ENCODE measurements at places on chromosomes 1 and 21.

DNA sequence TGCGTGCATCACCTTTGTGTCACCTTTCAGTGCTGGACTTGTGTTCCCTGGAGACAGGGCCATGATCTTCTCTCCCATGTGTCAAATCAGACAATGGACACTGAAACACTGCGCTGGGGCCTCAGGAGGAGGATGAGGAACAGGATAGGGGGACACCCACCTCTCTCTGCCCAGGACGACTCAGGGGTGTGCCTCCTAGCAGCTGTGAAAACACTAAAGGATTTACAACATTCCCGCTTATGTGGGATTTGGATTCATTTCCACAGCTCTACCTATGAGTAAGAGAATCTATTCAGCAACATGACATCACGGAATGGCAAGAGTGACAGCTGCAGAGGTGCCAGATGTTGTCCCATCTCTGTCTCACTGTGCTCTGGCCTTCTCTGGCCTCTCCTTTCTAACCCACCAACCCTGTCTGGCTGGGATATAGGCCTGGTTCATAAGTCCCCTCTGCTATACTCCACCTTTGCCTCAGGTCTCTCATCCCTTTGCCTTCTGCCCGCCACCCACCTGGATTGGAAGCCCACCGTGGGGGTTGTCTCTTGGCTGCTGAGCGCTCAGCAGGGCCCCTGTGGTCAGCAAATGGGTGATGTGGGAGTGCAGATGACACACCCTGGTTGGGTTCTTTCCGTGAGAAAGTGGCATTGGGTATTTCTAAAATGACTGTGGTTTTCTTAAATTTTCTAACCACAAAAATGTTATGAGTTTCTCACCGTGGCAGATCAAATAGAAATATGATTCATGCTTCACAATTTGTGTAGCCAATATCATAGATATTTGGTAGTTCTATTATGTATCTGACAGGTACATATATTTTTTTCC is 47.1 kb upstream of the TLR5 start:
- DNase-seq = peak; percentile 79

DNA sequence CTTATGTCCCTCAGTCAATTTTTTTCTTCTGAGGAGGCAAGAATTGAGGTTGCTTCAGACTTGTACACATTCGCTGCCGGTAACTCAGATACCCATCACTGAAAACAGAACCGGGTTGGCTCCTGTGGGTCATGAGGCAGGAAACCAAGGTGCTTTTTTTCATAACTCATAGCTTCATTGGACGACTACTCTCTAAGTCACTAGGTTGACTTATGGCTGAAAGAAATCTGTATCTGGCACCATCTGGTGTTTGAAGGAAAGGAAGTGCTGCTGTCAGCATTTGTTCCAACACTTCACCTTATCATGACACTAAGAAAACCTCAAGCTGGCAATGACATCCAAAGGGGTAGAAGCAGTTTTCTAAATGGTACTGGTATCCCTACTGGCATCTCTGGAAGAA is 82.3 kb downstream of the TBX19 start:
- no peak for DNase-seq

DNA sequence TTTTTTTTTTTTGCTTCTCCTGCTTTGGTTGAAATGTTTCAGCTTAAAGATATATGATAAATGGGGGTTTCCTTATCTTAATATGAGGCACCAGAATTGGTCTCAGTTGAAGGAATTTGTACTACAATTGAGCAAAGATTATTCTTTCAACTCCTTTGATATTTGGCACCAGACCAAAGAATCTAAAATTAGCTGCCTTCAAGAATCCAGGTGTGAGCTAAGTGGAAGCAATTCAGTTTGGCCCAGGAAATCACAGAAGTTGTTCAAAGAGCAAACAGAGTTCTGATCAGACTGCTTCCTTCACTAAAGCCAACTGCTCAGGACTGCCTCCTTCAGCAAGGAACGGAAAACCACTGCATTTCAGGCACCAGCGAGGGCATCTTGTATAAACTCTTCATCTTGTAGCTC is 68.3 kb upstream of the BCAR3 start:
- peak; percentile 38 for DNase-seq

- DNase-seq = no peak
Measured at GRCh38 chr1:200793677-200794076, 55.0 kb downstream of the CAMSAP2 start.

DNA sequence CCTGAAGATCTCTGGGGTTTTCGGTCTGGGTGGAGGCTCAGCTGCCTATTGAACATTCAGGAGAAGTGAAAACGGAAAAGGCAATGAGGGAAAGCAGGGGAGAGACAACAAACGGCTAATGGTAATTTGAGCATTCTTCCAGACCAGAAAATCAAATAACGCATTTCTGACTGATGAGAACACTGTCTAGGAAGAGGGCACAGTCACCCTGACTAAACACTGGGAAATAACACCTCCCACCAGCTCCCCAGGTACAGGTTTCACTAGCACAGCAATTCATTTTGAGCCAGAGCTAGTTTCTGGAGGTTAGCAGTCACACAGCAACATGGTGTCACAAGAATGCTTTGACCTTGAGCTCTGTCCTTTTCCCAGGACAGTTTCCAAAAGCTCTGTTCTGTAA is 21.1 kb downstream of the NCF2 start:
- no peak for DNase-seq

- peak; percentile 43 for DNase-seq
Measured at GRCh38 chr21:44337941-44338895, 972 bp downstream of the CFAP410 start.

- DNase-seq = no peak
Measured at GRCh38 chr1:7339953-7340352, 431.1 kb upstream of the VAMP3 start.

DNA sequence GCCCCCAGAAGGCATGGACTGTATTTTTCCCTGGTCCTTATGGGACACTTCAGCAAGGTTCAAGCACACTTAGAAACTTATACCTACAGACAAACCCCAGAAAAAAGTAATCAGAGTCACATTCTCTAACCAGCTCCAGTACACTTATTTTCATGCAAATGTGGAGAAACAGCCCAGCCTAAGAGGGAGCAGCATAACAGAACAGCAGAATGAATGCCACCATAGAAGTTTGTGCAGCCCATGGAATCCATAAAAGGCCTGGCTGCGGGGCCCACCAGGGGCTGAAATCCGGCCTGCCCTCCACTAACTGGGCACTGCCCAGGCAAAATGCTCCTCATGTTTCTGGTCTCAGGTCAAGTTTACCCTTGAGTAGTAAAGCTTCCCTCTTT is 60.4 kb upstream of the ATP1A1 start:
- no peak for DNase-seq

DNA sequence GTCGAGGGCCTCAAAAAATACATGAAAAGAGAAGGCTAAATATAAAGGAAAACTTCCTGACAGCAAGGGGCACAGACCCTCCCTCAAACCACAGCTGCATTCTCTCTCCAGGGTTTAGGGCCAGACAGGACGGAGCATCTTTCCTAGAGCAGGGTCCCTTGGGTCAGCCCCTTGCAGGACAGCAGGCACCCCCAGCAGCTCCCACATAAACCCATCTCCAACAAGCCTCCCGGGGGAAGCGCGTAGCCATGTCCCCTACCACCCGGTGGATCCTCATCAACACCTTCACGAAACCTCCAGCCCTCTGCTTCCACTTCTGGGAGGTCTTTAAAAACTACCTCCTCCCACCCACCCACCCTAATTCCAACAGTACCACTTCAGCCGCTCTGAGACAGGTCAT is 59.5 kb downstream of the CD46 start:
- DNase-seq = no peak

- DNase-seq = no peak
Measured at GRCh38 chr1:63935143-63935542, 161.3 kb downstream of the ROR1 start.

GRCh38 chr1:55146781-55147180 is 68.4 kb downstream of the USP24 start:
- peak; percentile 22 for DNase-seq

DNA sequence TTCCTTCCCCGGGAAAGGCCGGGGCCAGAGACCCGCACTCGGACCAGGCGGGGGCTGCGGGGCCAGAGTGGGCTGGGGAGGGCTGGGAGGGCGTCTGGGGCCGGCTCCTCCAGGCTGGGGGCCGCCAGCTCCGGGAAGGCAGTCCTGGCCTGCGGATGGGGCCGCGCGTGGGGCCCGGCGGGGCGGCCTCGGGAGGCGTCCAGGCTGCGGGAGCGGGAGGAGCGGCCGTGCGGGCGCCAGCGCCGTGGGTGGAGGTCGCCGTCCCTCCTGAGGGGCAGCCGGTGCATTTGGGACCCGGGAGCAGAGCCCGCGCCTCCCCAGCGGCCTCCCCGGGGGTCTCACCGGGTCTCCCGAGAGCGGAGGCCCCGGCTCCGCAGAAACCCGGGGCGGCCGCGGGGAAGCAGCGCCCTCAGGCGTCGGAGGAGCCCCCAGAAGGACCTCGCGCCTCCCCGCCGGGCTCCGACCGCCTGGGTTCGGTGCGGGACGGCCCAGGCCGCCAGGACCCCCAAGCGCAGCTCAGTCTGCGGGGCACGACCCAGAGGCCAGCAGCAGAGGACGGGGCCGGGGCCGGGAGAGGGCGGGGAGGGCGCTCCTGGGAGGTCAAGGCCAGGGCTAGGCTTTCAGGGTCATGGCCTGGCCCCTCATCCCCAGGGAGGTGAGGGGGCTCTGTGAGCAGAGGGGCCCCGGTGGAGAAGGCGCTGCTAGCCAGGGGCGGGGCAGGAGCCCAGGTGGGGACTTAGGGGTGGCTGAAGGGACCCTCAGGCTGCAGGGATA is 7.2 kb upstream of the SLX9 start:
- peak; percentile 85 for DNase-seq

- peak; percentile 38 for DNase-seq
Measured at GRCh38 chr1:115062542-115063004, 26.7 kb downstream of the TSPAN2 start.

DNA sequence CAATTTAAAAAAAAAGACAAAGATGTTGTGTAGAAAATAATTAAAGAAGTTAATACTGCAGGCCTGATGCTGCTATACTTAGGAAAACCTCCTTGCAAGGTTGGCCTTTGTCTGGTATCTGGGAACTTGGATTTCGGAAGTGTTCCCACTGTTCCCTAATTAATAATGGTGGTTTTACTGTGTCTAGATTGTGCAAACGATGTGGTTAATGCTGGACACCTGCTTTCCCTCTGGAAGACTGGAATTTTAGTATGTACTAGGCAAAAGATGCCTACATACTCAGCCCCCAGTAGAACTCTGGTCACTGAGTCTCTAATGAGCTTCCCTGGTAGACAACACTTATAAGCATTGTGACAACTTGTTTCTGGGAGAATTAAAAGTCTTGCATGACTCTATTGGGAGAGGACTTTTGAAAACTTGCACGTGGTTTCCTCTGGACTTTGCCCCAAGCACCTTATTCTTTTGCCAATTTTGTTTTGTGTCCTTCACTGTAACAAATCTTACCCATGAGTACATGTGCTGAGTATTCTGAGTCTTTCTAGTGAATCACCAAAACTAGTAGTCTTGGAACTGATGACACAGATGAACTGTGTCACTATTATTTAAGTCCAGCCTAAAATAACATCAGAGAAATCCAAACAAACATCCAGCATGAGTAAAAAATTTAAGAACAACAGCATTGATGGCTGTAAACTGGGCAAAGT is 40.4 kb downstream of the LIN9 start:
- DNase-seq = no peak

- DNase-seq = no peak
Measured at GRCh38 chr1:51898090-51898734, 19.7 kb upstream of the NRDC start.

DNA sequence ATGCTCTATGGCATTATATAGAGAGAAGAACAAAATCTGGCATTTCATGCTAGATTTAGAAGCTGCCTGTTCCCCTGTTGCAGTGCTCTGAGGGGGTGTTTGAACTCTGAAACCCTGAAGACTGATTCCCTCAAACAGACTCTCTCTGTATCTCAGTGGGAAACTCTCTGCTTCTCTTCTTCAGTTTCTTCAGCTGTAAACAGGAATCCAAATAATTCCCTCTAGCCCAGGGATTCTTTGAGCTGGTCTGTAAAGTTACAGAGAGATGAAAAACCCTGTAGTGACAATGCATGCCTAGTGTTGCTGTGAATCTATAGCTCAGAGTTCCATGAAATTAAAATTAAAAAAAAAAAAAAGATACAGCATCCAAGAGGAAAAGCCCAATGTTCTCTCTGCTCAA is 17.0 kb upstream of the ROR1 start:
- no peak for DNase-seq

DNA sequence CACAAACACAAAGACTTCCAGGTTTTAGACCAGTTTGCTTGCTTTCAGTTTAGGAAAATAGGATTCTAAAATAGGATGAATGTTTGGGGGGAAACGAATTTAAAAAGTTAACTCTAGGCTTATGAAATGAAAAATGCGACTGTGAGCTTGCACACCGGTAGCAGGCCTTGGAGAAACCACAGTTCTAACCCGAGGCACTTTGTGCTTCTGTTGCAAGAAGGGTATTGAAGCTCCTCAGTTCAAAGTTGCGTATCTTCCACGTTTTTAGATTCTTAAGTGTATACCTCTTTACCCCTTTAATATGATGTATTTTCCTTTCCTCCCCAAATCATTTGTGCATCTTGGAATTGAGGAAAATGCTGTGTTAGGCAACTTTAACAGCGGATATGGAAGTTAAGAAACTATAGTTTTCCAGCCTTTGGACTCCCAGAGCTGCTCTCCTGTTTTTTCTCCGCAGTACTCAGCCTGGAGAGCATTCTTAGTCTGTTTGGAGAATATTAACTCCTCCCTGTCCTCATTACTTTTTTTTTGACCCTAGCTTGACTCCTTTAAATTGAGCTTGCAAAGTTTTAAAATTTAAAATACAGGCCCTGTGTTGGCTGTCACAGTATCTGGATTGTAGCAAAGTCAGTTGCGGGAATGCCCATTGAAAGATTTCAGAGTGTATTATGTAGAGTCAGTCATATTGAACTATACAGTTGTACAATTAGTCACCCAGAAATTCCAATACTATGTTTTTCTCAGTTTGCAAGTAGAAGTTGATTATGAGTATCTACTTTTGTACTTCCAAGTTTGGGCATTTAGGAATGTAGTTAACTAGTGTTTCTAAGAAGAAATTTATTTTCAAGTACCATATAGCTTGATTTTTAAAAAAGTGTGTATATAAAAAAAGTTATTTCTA is 2.6 kb downstream of the MRPS6 start:
- DNase-seq = peak; percentile 65

DNA sequence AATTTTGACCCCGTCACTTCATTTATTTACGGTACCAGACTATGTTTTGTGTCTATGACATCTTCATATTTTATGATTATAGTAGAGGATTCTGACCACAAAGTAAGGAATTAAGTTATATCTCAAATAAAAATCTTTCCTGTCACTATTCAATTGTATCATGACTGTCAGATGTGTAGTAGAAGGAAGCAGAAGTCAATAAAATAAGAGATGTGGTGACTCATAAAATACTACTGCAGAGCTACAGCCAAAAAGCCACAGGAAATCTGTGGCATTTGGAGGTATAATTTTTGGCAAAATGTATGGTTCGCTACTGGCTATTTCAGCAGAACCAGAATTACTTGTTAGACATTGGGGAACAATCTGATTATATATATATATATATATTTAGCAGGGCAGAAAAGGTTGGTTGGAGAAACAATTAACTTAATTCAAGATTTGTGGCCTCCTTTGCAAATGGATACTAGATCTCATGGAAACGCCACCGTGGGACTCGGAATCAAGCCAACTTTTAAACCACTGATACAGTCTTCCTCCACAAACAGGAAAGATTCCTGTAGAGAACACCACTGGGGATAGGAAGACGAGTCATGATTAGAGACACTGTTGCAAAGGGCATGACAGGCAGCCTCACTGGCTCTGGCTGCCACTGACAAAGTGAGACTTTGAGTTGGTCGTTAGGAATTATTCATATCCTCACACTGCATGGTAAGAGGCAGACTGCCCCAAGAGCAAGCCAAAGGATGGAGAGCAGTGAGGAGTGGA is 5.1 kb downstream of the FCRL2 start:
- peak; percentile 65 for DNase-seq
